Gastroesophageal sphincter (tissue), 4 donors: ENCODE measurements at places on chromosomes 2 and 18. TPM values are rescaled to one million over a fixed set of nuclear protein-coding genes. Genes with fewer than 3 reads are reported as not detected.

The NOSTRIN gene
- 15.3 TPM for total RNA-seq

The TYMS gene
- 1.1 TPM for total RNA-seq

The PLEK gene
- 6.7 TPM for total RNA-seq

The ZSWIM2 gene
- total RNA-seq, result not detected

The PECR gene
- total RNA-seq, result 5.4 TPM

The WNT6 gene
- 4.0 TPM for total RNA-seq

The USP40 gene
- 13.5 TPM for total RNA-seq

The IRS1 gene
- total RNA-seq, result 24.5 TPM

The NTSR2 gene
- not detected for total RNA-seq

DNA sequence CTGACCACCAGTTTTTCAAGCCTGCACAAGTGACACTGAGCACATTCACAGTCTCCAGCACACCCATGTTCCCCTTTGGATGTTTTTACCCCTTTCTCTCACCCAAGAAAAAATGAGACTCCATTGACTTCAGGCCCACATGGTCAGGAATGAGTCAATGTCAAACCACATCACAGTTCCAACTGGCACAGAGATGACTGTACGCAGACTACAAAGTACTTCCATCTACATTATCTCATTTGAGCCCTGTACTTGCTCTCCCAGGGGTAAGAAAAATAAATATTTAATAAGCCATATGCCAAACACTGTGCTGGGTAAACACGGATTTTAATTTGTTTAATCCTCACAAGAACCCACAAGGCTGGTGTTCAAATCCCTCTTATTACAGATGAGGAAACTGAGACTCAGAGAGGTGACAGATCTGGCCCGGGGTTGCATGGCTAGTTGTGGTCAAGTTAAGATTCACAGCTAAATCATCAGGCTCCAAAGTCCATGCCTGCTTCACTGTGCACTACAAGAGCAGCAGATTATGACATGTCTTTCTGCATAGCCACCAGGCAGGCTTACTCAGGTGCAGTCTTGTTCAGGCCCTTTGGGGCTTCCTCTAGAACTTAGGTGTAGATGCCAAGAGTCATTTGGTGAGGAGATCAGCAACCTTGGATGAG lies 106.1 kb downstream of the TXNL1 start:
- ATAC-seq, result no peak

DNA sequence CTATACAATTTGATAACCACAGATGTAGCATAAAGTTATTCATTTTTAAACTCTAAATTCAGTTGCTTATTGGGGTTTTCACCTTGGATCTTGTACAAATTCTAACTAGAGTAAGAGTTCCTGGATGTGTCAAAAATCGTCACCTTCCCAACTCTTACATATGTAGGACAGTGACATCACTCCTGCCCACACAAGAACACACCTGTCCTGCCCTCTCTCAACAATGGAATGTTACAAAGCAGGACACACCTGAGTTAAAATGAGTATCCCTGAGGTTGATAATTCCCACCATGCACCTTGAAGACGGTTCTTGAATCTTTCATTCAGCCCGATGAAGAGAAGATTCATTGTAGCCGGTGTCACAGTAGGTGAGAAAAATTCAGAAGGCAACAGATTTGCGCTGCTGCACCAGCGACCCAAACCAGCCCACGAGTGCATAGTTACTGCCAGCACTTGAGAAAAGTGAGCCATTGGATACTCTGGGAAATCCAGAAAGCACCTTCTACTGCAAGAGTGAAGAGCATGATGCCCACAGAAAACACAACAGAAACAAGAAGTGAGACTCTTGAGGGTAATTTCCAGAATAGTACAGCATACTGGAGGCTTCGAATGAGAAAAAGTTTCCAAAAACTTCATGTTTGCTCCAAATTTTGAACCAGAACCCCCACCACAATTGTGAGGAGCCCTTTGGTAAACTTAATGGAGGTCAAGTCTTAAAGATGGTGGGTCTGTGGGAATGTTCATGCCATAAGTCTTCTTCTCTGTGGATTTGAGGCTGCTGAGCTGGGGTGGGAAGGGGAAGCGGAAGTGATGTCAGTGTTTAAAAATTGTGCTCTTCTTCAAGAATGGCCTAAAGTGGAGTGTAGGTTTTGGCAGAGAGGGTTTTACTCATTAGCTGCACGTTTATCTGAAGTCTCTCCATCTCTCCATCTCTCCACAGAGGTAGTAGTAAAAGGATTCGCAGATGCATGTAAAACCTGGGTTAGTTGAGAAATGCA lies 34.7 kb upstream of the ADAM23 start:
- ATAC-seq, result no peak

DNA sequence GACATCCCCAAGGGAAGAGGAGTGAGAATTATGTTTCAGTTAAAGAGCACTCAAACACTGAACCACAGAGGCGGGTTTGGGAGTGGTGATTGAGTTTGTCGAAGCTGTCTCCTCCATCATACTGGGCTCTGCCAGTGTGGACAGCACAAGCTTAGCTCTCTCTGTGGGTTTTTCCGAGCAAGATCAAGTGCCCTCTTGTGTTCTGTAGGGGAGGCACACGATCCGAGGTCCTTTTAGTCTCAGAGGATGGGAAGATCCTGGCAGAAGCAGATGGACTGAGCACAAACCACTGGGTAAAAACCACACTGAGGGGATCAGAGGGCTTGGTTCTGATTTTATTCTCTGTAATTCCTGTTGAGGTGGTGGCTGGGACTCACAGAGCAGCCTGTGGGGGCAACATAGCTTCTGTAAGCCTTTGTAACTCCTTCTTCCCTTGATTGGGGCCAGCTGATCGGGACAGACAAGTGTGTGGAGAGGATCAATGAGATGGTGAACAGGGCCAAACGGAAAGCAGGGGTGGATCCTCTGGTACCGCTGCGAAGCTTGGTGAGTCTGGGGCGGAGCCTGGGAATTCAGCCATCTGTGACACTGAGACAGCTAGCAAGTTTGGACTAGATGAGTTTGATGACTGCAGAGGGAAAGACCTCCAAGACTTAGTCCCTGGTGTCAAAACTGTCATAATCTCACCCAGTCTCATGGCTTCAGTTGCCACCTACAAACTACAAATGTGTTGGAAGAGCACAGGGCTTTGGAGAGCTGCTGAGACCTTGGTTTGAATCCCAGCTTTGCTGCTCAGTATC lies 2.0 kb downstream of the NAGK start:
- no peak for ATAC-seq

DNA sequence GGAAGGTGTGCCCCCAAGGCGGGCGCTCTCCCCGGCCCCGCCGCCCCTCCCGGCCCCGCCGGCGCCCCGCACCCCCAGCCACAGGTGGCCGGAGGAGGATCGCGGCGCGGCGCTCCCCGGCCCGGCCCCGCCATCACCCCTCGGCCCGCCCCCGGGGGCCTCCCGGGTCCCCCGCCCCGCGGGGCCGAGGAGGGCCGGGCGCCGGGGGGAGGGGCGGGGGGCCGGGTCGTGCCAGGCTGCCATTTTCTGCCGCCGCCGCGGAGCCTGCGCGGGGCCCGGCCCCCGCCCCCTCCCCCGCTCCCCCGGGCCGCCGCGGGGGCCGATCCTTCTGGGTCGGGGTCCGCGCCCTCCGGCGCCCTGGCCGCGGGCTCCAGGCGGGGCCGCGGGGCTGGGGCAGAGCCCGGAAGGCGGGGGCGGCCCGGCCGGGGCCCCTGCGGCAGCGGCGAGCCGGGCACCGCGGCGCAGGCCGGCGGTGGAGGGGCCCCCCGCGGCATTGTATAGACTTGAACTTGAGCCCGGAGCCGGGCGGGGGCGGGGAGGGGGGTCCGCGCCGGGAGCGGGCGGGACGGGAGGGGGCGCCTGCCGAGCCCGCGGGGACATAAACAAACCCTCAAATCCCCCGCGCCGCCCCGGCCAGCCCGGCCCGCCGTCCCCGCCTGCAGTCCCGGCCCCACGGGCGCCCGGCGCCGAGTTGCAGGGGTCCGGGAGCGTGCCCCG lies 556 bp downstream of the DNMT3A start:
- no peak for ATAC-seq

DNA sequence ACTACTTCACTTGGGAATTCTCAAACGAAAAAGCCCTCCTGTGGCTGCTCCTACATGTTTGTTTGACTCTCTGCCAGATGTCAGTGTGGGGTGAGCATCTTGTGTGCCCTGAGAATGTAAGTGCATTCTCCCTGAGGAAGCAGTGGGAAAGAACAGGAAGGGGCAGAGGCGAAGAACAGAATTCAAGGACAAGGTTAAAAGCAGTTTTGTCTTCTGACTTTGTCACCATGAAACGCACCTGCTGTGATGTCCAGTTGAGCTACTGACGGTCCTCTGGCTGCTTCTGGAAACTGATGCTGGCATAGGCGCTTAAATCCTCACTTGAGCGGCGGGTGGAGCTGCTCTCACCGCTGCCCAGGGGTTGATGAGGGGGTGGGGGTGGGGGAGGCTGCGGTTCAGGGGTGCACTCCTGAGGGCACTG lies 4.9 kb downstream of the IRS1 start:
- ATAC-seq, result no peak

DNA sequence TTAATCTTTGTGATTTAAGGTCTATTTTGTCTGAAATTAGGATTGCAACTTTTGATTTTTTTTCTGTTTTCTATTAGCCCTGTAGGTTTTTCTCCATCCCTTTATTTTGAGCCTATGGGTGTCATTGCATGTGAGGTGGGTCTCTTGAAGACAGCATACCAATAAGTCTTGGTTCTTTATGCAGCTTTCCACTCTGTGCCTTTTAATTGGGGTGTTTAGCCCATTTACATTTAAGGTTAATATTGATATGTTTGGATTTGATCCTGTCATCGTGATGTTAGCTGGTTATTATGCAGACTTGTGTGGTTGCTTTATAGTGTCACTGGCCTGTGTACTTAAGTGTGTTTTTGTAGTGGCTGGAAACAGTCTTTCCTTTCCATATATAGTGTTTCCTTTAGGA lies 17.7 kb downstream of the EHBP1 start:
- no peak for ATAC-seq

- ATAC-seq, result no peak
Measured at GRCh38 chr2:31446848-31447247, 32.3 kb upstream of the XDH start.

- no peak for ATAC-seq
Measured at GRCh38 chr18:28050545-28050944, 126.4 kb downstream of the CDH2 start.

GRCh38 chr2:18605115-18605514 lies 15.7 kb upstream of the NT5C1B start:
- no peak for ATAC-seq

GRCh38 chr2:20661421-20662307 lies 5.3 kb upstream of the GDF7 start:
- peak; percentile 70 for ATAC-seq

DNA sequence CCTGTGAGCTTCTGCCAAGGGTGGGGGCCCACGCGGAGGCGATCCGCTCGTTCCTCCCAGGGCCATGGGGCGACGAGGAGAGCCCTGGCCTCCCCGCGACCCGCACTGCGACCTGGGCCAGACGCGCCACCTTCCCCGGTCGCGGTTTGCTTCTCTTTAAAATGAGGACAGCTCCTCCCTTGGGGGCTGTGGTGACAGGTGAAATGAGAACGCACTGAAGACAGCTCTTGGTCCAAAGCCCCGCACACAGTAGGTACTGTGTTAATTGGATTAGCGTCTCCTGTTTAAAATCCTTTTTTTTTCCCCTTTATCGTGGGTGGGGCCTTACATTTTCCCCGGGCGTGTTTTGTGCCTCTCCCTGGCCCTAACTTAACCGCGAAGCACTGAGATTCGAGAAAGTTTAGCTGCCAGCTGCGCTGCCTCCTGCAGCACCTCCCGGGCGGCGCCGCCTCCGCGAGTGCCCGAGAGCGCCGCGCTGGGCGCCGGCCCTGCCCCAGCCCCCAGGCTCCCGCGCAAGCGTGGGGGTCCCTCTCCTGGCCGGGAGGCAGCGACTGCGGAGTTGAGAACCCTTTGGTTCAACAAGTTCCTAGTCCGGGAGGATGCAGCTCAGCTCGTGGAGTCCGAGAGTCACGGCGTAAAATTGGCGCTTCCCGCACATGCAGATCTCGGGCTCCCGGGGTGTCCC lies 1.1 kb downstream of the HPCAL1 start:
- no peak for ATAC-seq

DNA sequence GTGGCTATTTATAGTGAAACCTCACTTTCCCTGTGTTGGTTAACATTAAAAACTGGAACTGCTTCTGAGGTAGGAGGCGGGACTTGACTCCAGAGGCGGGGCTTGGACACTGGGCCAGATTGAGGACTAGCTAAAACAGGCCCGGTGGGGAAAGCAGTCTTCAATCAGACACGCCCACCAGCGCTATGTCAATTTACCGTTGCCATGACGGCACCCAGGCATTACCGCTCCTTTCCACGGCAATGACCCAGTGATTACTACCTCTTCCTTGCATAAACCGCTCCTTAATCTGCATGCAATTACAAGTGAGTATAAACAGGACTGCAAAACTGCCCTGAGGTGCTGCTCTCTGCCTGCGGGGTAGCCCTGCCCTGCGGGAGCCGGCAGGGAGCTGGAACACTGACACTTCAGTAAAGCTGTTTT lies 35.3 kb downstream of the LRRFIP1 start:
- peak; percentile 95 for ATAC-seq

DNA sequence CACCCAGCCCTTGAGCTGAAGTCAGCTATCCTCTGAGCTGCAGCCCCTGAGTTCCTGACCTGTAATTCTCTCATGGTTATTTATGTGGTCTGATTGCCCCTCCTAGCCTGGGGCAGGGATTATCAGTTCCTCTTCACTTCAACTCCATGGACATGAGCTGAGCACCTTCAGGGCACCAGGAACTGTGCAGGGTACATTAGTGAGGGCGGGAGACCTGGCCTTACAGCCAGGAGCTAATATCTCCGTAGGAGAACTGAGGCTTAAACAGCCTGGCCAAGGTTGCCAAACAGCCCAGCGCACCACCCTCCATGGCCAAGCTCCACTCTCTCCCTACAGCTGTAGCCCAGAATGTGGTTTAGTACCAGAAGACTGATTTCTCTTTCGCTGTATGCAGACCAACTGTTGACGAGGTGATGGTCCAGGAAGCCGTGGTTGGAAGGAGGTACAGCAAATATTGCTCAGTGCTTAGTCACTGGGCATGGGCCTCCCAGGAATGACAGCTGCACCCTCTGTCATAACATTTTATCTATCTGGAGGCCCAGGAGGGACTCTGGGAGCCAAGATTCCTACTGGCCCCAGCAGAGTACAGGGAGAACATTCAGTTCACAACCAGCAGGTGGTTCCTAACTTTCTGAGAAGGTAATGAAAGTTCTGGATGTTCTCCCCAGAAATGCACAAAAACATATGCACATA lies 228.7 kb upstream of the SIX2 start:
- ATAC-seq, result peak; percentile 85

DNA sequence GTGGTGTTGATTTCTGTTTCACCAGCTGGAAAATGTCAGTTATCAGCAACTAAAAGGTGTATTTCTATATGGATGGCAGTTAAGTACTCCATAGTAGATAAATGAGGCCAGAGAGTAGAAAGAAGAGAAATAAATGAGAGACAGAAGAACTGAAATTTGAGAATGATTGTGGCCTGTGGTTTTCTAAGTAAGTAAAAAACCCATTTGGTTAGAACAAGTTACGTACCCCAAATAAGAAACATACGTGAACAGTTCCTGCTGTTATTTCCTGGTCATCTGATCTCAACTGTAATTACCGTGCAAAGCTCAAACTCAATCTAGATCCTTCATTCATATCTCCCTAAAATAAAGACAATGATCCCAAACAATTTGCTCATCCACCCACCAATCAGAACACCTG lies 181.3 kb downstream of the PID1 start:
- no peak for ATAC-seq
